ENCODE measurements at places on chromosomes 2 and 18.

GRCh38 chr2:65442420-65443020 is 10.1 kb upstream of the SPRED2 start:
- no peak for DNase-seq

DNA sequence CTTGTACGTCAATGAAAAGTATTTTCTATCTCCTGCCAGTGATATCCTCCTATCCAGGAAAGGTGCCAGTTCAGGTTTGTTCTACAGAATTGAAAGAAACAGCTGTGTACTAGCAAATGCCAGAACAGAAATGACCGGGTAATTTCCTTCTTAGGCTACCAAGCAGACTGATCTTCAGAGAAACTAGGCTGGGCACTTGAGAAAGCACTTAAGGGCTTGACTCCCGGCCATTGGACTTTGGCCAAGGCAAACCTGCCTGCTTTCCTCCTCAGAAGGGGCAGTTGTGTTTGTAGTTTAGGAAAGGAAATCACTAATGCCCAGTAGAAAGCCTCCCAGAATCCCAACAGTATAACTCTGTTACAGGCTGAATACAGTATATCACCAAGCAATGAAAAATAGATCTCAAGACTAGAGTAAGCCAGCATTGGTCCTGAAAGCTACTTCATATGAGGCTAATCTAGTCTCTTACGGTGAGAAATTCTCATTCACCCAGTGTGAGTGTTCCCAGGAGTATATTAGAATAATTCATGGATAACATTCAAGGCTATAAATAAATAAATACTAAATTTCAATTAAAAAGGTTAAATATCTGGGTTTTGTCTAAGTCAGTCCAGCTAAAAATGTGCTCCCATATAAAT is 43.0 kb upstream of the COL5A2 start:
- DNase-seq, result no peak

- DNase-seq, result no peak
Observed at GRCh38 chr2:176599796-176600485, 330.7 kb downstream of the MTX2 start.

DNA sequence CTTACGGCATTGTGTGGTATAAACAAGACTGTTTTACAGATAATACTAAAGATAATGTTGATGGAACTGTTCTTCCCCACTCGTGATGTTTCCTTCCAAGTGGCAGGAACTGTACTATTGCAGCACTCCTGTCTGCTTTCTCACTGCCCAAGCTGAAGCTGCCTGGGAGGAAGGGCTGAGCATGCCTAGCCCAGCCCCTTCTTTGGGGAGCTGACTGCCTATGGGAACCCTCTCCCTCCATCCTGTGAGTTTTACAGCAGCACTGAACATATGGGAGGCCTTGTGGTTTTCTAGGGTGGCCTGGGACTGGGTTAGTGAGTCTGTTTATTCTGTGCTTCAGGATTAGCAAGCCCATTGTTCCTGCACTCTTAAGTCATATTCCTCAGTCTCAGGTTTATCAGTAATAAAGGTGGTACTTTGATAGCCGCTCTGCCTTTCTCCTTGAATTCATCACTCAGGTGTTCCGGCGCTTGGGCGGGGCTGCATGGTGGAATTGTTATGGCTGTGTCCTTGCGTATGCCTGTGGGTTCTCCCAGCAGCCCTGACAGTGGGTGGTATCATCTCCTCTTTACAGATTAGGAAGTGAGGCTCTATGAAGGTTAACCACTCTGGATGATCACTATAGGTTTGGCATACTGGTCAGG is 379.7 kb downstream of the PTPRM start:
- no peak for DNase-seq

- no peak for DNase-seq
Observed at GRCh38 chr2:218387369-218388194, 5.5 kb downstream of the SLC11A1 start.

DNA sequence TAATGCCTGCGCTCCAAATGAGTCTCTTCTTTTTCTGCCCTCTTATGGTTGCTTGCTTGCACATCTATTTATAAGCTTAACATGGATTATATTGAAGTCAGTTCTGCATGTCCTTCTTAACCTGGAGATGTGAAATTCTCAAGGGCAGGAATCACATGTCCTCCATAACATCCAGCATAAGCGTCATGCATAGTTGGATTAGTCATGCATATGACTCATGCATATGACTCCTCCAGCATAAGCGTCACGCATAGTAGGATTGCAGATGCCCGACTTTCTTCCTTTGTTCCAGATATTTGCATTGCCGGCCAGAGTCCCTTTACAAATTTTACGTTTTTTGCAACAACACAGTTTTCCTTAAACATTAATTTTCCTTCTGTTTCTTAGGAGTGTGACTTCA is 308.6 kb downstream of the TGIF1 start:
- no peak for DNase-seq

DNA sequence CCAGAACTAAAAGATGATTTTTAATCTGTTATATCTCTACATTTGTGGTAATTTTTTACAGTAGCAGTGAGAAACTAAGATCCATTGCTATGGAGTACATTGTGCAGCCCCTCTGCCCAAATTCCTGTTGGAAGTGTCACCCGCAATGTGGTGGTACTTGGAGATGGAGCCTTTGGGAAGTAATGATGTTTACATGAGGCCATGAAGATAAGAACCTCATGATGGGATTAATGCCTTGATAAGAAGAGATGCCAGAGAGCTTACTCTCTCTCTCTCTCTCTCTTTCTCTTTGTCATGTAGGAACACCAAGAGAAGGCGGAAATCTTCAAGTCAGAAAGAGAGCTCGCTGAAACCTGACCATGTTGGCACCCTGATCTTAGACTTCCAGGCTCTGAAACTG is 535.4 kb downstream of the PID1 start:
- DNase-seq, result no peak

- DNase-seq, result no peak
Observed at GRCh38 chr2:101124643-101125366, 26.4 kb downstream of the TBC1D8 start.

GRCh38 chr2:10919410-10919770 is 7.7 kb downstream of the KCNF1 start:
- DNase-seq, result no peak

GRCh38 chr2:156005999-156006712 is 326.4 kb downstream of the NR4A2 start:
- DNase-seq, result no peak

Data from GF-D8 (cell line).